IPS DF 6.9 (cell line): ENCODE measurements at places on chromosomes 1 and 21.

DNA sequence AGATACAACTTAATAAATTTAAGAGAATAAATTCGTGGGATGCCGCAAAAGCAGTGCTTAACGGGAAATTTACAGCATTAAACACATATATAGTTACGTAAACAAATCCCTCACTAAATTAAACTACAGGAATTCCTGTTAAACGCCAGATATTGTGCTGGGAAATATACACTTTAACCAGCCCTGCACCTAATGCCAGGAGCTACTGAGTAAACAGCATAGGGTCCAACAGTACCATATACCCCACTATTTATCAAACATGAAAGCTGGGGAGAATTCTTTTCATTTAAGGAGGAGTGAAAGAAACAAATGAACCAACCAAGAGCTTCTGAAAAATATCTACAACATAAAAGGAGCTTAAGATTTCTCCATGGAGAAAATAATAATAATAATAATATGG lies 11.7 kb downstream of the FRRS1 start:
- DNase-seq = no peak

DNA sequence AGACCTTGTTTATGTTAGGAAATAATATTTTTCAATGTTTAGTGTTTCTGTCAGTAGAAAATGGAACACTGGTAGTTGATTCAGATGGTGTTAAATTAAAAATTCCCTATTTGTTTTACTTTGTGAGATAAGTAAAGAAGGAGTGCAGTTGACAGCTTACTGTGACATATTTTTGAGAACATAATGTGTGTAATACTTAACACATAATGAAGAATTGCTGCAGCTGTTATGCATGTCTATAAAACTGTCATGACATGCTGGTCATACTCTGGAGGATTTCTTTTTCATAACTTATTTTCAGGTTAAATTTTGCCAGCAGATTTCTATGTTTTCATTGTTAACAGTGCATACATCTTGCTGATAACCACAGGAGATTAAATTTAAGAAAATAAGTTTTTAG lies 296.1 kb downstream of the CTH start:
- DNase-seq = no peak

- DNase-seq = no peak
These were observed 926 bp upstream of the DFFA start for GRCh38 chr1:10473145-10473765.

- DNase-seq = no peak
These were observed 19.5 kb downstream of the NUAK2 start for GRCh38 chr1:205301842-205302588.

- no peak for DNase-seq
These were observed 151.3 kb upstream of the COL6A1 start for GRCh38 chr21:45830221-45830640.

- DNase-seq = no peak
These were observed 541.1 kb upstream of the PRMT6 start for GRCh38 chr1:106515375-106515774.

DNA sequence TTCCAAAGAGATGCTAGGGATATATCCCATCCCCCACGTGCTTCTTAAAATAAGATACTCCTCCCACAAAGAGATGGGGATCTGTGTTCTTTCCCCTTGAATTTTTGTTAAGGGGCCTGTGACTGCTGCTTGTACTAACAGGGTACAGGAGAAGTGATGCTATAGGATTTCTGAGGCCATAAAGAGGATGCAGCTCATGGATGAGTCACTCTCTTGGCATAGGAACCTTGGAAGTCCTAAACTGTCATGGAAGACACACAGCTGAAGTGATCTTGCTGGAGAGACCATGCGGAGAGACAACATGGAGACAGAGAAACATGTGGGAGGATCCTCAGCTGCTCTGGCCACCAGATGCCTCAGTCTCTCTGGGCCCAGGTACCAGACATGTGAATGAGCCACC lies 157.2 kb downstream of the S1PR1 start:
- DNase-seq = no peak

GRCh38 chr1:156213644-156213966 lies 798 bp downstream of the PMF1 start:
- no peak for DNase-seq

- DNase-seq = no peak
These were observed 17.6 kb downstream of the ESRRG start for GRCh38 chr1:216705676-216706075.

DNA sequence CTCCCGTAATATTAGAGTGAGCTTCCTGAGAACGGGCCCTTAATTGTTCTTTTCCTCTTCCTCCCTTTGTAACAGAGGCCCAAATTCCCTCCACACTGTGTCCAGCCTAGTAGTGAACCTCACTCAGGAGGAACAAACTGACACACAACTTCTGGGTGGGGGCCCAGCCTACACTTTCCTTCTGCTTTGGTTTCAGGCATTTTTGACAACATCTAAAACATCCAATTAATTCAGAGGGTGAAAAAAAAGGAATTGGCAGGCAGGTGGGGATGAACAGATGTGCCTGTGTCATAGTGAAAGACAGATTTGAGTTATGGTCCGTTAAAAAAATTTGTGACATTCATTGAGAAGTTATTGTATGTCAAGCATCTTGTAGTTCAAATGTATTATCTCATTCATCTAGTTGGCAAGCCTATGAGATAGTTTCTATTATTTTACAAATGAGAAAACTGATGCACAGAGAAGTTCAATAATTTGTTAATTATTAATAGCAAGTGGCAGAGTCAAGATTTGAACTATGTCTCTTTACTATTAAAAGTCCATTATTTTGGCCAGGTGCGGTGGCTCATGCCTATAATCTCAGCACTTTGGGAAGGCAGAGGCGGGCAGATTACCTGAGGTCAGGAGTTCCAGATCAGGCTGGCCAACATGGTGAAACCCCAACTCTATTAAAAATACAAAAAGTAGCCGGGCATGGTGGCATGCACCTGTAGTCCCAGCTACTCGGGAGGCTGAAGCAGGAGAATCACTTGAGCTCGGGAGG lies 41.6 kb upstream of the LRIG2 start:
- DNase-seq = no peak

DNA sequence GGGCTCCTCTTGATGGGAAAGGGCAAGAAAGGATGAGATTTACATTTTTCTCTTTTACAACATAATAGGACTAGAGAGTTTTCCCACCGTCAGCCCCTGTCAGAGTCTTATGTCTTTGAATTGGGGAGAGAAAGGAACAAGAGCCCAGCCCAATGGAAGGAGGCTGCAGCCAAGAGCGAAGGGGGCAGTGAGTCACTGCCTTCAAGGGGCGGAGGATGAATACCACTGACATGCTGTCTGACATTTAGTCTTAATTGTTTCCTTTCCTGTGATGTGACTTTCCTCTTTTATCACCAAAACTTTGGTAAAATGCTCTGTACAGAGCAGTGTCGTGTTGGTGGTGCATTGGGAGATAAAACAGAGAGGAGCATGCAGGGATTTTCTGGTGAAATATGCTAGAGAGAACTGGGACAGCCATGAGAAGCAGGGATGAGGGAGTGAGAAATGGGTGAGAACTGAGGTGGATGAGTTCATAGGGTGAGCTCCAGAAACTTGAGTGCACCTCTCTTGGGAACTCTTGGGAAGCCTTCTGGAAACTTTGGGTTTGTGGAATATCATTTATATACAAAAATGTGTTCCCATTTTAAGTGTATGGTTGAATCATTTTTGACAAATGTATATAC lies 179.9 kb upstream of the FGGY start:
- peak; percentile 48 for DNase-seq

GRCh38 chr1:180311011-180311730 lies 81.1 kb downstream of the LHX4 start:
- DNase-seq = no peak

- no peak for DNase-seq
These were observed 25.6 kb downstream of the AK2 start for GRCh38 chr1:33010932-33011731.

GRCh38 chr1:233183226-233184020 lies 112.1 kb downstream of the PCNX2 start:
- no peak for DNase-seq

GRCh38 chr1:108847494-108847893 lies 9.4 kb downstream of the AKNAD1 start:
- DNase-seq = no peak

- DNase-seq = no peak
These were observed 63.7 kb downstream of the IFI44 start for GRCh38 chr1:78713297-78713696.

DNA sequence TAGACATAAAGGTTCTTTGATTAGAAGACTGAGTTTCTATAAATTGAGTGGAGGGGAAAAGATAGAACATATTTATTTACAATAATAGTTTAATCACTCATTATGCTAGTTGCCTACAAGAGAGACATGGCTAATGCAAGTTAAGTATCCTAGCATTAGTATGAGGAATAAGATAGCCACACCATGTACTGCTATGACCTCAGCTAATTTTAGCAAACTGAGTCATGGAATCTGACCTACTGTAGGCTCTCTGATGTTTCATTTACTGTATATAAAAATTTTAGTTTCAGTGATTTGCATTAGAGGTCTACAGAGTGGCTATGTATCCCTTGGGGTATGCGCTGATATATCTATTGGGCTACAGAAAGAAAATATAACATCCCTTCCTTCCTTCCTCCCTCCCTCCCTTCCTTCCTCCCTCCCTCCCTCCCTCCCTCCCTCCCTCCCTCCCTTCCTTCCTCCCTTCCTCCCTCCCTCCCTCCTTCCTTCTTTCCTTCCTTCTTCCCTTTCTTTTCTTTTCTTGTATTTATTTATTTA lies 5.8 kb downstream of the AGL start:
- DNase-seq = no peak

DNA sequence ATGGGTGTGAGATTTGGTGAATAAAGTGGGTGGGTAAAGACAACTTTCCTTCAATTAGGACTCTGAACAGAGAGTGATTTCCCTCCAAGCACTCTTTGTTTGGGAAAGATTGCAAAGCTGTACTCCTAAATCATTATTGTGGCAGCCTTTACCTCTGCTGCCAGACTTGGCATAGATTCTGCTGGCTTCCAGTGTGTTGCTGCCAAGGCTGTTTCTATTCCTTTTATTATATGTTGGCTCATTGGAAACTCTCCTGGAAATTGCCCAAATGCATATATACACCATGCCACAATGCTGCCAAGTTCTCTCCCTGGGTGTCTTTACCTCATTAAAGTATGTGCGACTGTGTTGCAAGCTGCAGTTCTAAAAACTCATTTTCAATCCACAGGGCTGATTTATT lies 668.0 kb downstream of the MRPL39 start:
- DNase-seq = no peak

DNA sequence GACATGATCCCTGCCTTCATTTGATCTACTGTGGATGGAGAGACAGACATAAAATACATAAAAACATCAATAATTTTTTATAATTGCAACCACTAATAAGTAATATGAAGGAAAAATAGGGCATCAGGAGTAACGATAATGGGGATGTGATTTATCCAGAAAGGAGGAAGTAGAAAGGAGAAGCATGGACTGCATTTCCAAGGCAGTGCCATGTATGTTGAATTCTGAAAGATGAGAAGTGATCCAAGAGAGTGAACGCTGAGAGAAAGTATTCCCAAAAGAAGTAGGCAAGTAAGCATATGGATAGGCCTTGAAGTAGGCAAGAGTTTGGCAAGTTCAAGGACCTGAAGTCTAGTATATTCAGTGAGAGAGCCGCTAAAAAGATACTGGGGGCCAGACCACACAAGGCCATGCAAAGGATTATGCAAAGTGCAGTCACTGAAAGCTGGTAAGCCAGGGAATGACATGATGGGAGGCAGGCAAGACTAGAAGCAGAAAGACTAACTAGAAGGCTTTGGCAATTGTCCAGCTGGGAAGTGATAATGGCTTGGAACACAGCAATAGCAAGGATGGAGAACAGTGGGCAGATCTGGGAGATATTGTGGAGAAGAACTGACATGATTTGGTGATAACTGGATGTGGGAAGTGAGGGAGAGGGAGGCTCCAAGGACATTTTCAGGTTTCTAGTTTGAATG lies 85.9 kb downstream of the TM2D1 start:
- DNase-seq = no peak

DNA sequence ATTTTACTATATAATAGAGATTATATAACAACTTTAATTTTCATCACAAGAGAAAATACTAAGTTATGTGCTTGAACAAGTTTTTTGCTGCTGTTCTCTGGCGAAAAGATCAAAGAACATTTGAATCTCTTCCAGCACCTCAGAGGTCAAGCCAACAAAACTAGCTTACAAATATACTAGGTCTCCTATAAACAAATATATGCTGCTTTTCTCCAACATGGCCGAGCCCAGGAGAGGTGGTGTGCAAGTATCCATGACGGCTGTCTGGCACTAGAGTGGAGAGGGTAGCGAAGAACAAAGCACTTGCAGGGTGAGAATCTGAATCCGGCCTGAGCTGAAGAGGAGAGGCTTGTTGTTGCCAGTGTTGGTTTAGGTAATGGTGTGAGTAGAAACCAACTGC lies 7.5 kb upstream of the FMO3 start:
- DNase-seq = no peak

GRCh38 chr1:198970916-198971315 lies 332.1 kb downstream of the PTPRC start:
- DNase-seq = no peak

DNA sequence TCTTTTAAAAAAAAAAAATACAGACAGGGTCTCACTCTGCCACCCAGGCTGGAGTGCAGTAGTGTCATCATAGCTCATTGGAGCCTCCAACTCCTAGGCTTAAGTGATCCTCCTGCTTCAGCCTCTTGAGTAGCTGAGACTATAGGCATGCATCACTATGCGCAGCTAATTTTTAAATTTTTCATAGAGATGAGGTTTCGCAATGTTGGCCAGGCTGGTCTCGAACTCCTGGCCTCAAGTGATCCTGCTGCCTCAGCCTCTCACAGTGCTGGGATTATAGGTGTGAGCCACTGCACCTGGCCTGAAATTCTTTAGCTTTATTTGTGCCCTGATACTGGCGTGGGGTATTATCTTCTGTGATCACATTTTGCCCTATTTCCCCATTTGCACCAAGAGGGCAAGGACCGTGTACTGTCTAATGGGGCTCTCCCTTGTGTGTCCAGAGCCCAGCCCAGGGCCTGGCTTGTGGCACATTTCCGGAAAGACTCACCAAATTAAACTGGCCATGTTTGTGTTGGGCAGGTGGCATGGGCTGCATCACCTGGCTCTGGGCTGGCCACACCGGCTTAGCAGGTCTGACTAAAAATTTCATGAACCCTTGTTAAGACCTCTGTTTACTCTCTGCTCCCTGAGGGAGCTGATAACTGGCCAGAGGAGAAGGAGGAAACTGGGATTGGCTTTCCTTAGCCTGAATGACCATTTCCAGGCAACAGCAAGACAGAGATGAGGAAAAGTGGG lies 32.2 kb downstream of the TRIM62 start:
- DNase-seq = no peak
